ENCODE measurements at places on chromosomes 7 and 10. TPM values are rescaled to one million over a fixed set of nuclear protein-coding genes. Genes with fewer than 3 reads are reported as not detected.
A peak's percentile ranks its signal among the peaks of the same experiment; 100 is the strongest.

The ABCA13 gene
- total RNA-seq = 0.06 TPM

DNA sequence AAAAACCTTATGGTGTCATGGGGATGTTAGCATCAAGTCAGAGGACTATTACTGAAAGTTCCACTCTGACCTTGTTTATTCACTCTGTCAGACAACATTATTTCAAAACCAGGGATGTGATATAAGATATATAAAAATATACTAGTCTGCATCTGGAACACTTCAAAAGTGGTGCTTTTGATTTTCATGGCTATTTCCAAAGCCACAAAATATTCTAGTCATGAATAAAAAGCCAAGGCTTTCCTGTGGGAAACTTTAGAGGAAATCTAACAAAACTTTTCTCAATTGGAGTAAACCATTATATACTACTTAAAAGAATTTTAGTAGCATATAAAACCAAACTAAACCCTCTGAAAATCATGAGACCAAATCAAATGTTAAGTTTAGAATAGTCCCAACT, 205.2 kb downstream of the TMEM26 start:
- no peak for DNase-seq

- DNase-seq = no peak
Observed at GRCh38 chr10:43336641-43337318, 34.7 kb upstream of the FXYD4 start.

The NANOS1 gene
- 9.7 TPM for total RNA-seq

DNA sequence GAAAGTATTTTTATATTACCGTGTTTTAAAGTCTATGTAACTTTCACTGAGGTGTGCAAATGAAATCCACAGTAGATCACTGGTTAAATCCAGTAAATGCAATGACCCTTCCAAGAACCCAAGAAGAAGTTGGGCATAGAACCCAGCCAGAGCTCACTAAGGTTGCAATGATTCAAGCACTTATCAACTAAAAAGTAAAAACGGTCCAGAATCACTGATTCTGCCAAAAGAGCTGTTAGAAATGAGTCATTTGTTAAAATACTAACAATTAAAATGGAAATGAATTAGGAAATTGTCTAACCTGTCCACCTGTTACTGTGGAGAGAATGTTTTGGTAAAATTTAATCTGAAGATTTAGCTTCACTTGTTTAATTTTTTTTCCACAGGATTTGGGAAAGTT, 74.4 kb downstream of the ANK3 start:
- no peak for DNase-seq

The LRRC17 gene
- 1.0 TPM for total RNA-seq

- no peak for DNase-seq
Observed at GRCh38 chr10:96280859-96281258, 9.5 kb upstream of the BLNK start.

GRCh38 chr7:39594988-39595620, 28.3 kb upstream of the RALA start:
- DNase-seq = no peak

DNA sequence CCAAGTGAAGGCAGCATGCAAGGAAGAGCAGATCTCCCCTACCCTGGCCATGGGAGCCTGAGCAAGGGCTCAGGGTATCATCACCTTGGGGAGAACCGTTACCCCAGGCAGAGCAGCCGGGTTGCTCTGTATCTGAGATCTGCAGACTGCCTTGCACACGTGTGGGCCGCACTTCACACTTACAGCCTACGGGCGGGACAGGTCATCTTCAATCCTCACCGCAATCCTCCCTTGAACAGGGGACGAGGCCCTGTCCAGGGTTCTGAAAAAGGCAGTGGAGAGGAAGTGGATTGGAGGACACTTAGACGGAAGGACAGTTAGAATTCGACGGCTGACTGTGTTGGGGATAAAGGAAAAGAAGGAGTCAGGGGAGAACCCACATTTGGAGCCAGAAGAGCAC, 51.4 kb downstream of the NPS start:
- no peak for DNase-seq

DNA sequence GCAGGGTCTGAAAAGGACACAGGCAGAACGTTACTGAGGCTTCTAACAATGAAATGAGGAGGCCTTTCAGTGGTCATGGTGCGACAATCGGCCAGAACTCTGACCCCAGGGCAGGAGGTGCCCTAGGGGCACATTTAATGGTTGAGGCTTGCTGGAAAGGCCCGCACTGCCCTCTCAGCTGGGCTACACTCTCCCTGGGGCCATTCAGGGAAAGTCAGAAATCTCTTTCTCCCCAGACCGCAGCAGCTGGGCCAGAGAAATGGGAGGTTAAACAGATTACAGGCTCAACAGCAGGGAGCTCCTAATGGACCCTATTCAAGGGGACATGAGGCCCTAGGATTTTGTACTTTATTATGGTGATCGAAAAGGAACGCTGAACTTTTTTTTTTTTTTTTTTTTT, 85.6 kb upstream of the FGFR2 start:
- no peak for DNase-seq

GRCh38 chr10:61662794-61663259, at the start of gene CABCOCO1:
TSS of gene CABCOCO1 (plus strand) at chr10:61662929. CDS start at chr10:61662973, 44 bp downstream.
- peak; percentile 67 for DNase-seq

The DKK1 gene
- total RNA-seq = 0.42 TPM

DNA sequence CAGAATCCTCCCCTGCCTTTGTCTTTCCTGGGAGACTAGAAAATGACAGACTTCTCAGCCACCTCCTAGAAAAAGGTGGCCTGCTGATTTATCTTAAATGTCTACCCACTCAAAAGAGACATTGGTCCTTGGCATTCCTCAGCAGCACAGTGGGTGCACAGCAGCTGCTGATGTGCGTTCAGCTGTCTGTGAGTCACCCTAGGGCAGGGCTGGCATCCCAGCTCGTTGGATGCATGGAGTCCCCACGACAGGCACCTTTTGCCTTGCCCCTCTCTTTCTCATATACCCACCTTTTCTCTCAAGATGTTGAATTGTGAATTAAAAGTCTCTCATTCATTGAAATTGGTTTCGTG, 113.0 kb downstream of the DOCK1 start:
- no peak for DNase-seq

- peak; percentile 62 for DNase-seq
Observed at GRCh38 chr7:50665403-50666123, 100.4 kb upstream of the DDC start.

DNA sequence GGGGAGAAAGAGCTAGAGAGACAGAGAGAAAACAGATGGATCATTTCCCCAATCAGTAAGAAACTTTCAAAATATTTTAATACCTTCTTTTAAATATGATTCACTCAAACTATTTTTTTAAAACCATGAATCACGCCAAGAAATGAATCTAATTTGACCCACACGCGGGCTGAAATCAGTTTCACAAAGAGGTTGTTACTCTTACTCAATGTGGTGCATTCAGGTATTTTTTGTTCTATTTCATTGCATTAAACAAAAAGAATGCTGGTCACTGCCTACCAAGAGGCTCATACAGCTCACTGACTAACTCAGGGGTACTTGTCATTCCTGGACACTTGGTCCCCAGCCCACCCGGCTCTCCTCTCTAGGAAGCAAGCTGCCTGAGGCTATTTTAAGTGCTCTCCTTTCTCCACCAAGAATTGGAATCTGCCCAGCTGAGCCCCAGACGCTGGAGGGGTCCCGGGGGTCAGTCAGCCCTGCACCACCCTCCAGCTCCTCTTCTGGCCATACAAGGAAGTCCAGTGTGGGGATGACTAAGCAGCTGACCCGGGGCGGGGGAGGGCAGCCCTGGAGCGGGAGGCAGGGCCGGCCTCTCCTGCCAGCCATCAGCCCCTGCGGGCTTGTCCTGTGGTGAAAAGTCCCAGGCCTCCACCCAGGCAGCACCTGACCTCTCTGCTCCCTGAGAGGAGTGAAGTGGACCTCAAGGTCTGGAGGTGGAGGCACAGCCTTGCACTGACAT, 21.7 kb upstream of the PFKP start:
- peak; percentile 58 for DNase-seq

The KMT2C gene
- 82.3 TPM for total RNA-seq

GRCh38 chr10:74923556-74923955, 97.2 kb downstream of the KAT6B start:
- DNase-seq = no peak

The SPDYE6 gene
- not detected for total RNA-seq

DNA sequence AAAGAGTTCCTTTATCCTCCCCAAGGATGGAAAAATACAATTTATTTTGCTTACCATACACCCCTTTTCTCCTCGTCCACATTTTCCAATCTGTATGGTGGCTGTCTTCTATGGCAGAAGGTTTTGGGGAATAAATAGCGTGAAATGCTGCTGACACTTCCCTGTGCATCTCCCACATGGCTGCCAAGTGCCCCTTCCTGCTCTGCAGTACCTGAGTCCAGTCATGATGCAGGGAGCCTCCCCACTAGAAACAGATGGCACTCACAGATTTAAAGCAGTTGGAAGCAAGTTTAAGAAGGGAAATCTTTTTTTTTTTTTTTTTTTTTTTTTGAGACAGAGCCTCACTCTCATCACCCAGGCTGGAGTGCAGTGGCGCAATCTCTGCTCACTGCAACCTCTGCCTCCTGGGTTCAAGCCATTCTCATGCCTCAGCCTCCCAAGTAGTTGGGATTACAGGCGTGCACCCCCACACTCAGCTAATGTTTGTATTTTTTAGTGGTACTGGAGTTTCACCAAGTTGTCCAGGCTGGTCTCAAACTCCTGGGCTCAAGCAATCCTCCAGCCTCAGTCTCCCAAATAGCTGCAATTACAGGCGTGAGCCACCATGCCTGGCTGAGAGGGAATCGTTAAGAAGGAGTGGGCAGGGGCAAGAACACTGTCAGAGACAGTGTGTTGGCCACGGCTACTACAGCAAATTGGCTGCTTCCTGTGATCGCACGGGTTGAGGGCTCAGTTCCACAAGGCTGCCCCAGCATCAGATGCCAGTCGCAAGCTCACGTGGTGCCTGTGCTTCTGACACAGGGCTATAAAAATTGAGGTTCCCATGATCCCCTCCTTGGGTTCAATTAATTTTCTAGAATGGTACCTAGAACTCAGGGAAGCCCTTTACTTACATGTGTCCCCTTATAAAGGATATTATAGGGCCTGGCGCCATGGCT, 5.3 kb upstream of the PILRA start:
- no peak for DNase-seq

DNA sequence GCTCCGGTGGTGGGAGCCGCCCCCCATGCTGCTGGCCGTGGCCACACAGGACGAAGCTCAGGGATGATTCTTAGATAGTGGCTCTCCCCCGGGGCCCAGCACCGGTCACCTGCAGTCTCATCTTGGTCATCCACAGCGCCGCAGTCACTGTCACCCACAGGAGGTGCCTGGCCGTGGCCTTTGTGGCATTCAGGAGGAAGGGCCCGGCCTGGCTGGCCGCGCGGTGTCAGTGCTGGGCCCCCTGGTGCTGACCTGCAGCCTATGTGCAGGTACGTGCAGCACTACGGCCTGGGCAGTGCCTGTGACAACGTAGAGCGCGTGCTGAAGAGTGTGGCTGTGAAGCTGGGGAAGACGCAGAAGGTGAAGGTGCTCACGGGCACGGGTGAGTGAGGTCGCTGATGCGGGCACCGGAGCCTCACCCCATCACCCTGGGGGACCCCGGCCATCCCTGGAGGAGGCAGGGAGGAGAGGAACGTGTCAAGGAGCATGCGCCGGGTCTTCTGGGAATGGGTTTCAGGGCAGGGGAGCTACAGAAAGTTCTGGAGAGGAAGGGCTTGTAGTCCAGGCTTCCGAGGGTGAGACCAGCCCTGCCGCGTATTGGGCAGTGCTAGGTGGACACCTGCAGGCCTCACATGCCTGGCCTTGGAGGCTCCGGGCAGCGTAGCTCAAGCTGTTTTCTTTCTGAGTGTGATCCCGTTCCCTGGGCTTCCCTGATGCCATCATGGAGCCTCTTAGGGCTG, 5.0 kb downstream of the SPRN start:
- DNase-seq = no peak

- no peak for DNase-seq
Observed at GRCh38 chr7:39602351-39602750, 21.0 kb upstream of the RALA start.

DNA sequence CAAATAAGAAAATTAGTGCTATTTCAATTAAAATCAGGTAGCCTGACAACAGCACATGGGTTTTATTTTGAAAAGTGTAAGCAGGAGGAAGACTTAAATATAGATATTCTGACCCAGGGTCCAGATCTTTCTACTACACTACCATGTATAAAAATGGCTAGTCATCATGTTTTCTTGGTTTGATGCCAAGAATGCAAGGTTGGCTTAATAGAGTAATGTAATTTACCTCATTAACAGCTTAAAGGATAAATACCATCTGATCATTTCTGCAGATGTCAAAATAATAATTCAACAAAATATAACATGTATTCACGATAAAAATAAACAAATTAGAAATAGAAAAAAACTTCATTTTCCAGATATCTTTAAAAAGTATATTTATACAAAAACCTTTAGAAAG, 39.4 kb downstream of the FRMD4A start:
- DNase-seq = no peak

DNA sequence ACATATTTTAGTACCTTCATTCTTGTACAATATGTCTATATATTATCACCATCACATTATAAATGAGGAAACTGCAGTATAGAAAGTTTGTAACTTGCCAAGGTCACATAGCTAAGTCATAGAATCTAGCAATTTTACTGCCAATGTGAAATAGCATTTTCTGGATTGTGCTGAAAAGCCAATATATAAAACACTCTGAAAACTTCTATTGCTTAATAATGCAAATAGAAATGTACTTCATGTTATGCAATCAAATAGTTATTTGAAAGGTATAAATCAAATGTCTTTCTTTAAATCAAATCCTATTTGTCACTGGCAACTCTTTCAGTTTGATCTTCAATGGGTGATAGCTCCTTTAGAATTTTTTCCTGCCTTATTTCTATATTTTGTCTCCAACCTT, 129.5 kb downstream of the TMEM26 start:
- no peak for DNase-seq

DNA sequence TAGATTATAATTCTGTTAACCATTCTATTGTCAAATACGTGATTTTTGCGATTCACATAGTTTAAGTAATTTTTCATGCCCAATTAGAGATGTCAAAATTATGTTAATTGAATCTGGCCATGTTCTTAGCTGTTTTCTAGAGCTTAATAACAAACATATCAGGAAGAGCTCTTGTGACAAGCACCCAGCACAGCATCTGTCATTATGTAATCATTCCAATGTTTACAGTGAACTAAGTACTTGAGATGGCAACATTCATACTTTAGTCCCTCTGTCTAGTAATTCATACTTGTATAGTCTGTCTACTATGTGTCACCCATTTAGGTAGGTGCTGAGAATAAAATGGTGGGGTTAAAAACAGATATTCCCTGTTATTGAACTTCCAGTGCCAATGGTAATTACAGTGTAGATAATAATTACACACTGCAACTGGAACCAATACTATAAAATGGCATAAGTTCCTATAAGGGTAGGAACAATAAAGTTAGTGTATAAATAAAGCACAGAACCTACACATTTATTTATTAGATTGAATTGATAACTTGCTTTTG, 55.2 kb downstream of the ZEB1 start:
- no peak for DNase-seq
